ENCODE measurements at places on chromosomes 2 and 18.

GRCh38 chr2:36770542-36771287 lies 74.2 kb downstream of the VIT start:
- DNase-seq: peak; percentile 86

DNA sequence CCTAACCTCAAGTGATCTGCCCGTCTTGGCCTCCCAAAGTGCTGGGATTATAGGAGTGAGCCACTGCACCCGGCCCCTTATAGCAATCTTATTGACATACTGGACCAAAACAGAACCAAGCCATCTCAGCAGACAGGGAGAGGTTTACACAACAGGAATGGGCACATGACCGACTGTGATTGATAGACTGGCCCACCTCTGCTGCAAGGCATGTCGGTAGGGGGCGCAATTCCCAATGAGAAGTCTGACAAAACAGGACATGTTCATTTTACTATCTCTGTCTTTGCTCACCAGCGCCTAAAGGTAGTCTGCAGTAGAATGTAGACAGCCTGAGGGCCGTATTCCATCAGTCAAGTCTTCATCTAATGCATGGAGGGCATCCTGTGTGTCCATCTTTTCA lies 2.0 kb downstream of the LYPD6B start:
- DNase-seq: peak; percentile 75

DNA sequence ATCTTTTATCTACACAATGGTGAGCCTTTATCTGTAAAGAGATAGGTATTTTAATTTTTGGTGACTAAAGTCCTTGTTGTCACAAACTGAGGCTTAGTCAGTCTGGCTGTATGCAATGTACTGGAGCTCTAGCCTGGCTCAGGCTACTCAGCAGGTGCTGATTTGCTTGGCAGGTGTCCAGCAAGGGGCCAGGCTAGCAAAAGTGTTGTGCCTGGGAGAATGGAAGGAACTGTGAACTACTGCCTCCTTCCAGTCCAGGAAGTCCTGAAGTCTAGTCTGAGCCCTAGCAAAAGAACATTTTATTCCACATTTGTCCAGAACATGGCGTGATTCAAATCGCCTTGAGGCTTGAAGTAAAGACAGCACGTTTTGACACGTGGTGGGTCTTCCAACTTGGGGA lies 260.5 kb downstream of the CCDC85A start:
- DNase-seq: no peak

DNA sequence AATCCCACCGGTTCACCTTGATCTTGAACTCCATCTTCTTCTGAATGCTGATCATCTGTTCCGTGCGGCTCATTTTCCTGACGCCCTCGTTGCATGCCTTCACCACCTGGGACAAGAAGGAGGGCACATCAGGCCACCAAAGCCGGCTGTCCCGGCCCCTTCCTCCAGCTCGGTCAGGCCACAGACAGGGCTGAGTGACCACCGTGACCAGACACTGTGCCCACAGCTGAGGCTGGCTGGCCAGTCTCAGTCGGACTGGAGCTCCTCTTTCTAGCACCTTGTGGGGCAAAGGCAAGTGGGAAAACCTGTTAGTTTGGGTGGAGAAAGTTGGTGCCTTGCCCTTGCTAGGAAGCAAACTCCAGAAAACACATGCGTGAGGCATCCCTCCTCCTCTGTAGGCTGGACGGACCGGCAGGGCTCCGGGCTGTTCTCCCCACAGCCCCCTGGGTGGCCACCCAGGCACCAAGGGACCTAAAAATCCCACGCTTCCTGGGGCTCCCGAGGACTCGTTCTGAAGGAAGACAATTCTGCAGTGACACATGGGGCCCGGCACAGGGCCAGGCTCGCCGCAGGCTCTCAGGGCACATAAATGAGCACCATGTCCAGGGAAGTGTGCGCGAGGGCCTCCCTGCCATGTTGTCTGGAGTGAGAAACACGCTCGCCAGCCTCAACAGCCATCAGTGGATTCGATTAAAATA lies 15.3 kb downstream of the SNORC start:
- no peak for DNase-seq

- peak; percentile 52 for DNase-seq
Measured at GRCh38 chr2:177724398-177725287, 332.1 kb downstream of the AGPS start.

GRCh38 chr2:44358503-44358902 lies 2.8 kb downstream of the PREPL start:
- no peak for DNase-seq
